ENCODE measurements at places on chromosomes 13 and 19.

DNA sequence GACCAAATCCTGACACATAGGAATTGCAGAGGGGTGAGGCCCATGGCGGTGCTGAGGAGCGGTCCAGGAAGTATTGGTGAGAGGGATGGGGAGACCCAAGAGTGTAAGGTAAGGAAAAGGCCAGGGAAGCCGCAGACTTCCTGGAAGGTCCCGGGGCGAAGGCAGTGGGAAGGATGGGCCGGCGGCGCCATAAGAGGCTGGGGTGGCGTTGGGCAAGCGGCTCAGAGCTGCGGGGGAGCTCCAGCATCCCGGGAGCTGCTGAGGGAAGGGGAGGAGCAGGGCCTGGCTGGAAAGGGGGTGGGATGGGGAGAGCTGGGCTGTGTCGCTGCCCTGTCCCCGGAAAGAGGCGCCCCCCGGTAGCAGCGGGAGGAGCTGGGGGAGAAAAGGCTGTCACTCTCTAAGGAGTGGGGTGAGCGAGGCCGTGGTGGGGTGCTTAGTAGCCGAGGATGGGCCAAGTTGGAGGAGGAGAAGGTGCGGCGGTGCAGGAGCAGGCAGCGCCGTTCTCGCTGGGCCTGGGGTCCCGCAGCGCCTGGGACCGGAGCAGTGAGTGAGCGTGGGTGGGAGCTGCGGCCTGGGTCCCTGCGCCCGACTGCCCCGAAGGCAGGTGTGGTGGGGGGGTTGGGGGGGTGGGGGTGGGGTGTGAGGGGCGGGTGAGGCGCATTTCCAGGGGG, 30.7 kb downstream of the C1QTNF9 start:
- no peak for DNase-seq

- DNase-seq: no peak
These were observed 67.2 kb downstream of the HSPH1 start for GRCh38 chr13:31094331-31095015.

- DNase-seq: no peak
These were observed 35.6 kb upstream of the ZNF507 start for GRCh38 chr19:32309711-32310390.

DNA sequence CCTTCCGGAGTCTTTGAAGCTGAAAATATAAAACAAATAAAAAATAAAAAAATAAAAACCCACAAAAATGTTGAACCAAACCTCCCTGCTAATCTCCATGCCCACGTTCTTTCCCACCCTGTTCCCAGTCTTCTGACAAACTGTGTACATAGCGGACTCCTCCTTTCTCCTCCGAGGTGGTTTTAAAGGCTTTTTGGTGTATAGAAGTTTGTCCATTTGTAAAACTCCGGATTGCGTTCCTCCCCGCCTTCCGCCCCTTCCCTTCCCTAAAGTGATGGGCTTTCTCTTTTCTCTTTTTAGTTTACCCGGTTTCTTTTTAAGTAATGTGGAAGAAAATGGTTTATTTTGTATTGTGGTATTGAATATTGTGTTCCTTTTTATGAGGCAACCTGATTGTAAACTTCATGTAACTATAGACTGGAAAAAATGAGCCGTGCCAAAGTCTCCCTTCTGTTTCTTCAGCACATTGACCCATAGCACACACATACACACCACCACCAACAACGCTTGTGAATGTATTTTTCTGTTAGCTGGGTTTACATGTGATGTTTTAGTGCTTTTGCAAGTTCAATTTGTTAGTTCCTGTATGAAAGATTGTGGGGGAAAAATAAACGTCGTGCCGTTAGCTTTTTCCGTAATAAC, 4.4 kb downstream of the ZIC2 start:
- no peak for DNase-seq

DNA sequence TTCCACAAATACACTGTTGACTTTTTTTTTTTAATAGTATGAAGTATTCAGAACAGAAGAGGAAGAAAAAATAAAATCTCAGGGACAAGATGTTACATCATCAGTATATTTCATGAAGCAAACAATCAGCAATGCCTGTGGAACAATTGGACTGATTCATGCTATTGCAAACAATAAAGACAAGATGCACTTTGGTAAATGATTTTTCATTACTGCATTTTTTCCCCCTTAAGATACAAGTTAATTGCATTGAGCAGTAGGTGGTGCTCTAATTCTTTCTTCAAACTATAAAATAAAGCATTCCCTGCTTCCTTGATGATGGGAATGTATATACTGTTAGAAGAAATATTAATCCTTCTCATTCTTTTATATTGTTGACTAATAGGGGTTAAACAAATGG, 17.1 kb downstream of the UCHL3 start:
- no peak for DNase-seq

Measured in HuH-7 (cell line).